AG04449 (cell line): ENCODE measurements at places on chromosomes 7 and 10.

DNA sequence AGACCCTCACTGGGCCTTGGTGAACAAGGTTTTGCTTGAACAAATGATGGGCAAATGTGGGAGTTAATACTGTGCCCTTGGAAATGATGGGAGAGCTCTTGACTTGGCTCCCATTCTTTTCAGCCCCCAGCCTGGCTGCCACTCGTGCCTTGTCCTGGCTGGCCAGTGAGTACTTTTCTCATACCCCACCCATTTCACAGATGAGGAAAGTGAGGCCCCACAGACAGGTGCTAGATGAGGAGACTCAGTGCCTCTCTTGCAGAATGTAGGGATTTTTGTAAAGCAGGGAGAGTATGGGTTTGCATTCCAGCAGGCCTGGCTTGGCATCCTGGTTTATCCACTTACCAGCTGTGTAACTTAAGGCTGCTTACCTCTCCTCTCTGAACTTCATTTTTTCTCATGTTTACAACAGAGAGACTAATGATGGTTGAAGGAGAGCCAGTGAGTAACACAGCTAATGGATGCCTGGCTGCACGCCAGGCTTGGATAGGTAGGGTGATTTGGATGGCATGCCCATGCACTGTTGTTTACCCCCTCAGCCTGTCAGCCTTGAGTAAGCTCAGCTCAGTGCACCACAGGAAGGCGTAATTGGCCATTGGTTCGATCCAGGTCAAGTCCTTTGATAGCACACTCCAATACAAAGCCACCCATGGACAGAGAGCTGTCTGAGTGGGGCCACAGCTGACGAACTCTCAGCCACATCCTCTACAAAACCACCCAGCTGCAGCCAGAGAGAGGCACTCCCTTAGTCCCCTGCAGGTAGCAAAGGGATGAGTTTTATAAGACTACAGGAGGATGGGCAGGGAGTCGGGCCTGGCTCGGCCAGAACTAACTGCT, 436.8 kb downstream of the RPS24 start:
- no peak for DNase-seq

DNA sequence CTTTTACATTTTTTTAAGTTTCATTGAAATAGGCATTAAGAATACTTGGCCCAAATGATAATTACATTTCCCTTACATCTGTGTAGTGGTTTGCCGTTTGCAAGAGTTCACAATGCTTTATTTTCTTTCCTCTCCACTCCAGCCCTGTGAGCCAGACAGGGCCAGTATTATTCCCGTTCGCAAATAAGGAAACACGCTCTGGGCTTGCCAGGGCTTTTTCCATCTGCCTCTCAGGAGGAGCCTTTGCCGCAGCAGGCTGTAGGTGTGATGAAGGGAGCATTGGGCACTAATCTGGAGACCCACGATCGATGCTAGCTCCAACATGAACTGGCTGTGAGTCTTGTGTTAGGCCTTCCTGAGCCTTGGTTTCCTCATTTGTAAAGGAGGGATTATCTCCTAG, 154.4 kb downstream of the GALNT17 start:
- no peak for DNase-seq

- no peak for DNase-seq
Measured at GRCh38 chr7:18552943-18553604, 57.5 kb downstream of the HDAC9 start.

- DNase-seq: no peak
Measured at GRCh38 chr10:18875477-18875876, 173.1 kb upstream of the MALRD1 start.

GRCh38 chr10:123568751-123569150, 97.4 kb upstream of the GPR26 start:
- DNase-seq: no peak

DNA sequence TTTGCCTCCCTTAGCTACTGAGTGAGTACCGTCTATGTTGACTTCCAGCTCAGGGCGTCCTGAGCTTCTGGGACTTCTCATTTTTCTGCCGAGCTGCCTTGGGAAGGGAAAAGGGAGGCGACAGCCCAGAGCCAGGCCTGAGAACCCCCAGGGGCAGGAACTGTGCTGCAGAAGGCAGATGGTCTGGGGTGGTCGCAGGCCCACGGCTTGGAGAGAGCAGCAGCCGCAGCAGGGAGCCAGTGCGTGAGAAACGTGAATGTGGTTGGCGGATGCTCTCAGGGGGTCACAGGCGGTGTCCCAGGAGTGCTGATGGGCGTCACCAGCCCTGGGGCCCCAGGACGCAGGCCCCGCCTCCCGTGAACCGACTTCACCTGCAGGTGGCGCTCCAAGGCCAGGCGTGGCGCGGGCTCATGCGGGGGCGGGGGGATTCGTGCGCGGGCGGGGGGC, 9.2 kb upstream of the PWWP2B start:
- no peak for DNase-seq

GRCh38 chr10:122172361-122173008, 98.6 kb upstream of the BTBD16 start:
- DNase-seq: no peak

GRCh38 chr10:93290661-93291354, 191.3 kb downstream of the MYOF start:
- DNase-seq: no peak

DNA sequence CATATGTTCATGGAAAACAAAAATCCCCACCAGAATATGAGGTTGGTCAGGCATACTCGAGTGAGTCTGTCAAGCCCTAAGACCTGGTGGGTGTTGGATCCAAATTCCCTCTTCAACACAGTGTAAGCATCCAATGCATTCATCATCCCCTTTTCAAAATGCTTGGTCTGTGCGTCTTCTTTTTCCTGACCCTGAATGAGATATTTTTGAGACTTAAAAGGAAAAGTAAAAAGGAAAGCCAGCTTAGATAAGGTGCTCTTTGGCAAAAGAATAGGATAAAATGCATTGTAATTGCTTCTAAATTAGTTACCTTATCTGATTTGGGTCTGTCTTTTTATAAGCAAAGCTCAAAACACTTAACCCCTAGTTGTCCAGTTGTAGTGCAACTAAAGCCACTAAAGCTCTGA, 331.5 kb downstream of the PTEN start:
- no peak for DNase-seq

DNA sequence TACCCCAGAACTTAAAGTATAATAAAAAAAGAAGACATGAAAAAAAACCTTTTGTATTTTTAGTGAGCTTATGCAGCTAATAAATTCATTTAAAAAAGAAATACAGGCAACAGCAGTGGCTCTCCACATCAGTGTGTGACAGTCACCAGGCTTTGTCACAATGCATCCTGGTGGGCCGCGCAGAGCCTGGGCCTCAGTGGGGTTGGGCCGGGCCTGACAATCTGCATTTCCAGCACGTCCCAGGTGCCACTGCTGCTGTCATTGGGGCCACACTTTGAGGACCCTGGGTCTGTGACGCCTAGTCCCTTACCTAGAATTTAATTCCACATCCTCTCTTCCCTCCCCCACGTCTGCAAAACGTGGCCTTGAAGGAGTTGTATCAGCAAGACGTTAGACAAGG, 284.5 kb downstream of the ADARB2 start:
- DNase-seq: no peak

DNA sequence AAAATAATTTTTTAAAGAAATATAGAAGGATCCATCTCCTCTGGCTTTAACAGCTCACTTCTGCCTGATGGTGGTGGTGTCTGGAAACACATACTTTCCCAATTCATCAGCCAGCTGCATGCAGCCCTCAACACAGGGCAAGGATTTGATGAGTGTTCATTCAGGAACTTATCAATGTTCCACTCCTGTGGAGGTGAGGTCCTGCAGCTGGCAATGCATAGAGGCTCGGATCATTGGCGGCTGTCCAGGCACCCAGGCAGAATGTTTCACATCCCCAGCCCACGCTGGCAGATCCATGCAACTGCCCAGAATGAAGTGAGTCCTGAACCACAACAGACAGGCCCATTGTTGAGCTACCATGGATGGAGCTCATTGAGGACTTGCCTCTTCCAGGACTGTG, 55.2 kb upstream of the KCNMA1 start:
- peak; percentile 38 for DNase-seq

DNA sequence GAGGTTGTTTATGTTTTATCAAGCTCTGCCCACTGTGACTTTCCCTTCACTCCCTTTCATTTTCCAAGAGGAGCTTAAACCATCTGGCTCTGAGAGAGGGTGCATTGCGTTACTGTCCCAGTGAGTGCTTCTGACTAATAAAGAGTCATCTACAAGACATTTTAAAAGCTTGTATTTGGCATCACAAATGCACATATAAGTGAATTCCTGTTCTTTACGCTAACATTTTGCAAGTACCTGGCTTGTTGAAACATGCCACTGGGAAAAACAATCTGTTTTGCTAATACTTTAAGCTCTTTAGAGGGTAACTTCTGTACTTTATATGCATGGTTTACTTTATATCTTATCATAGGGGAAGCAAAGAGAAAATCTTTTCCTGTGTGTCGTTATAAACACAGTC, 534.6 kb upstream of the POM121L12 start:
- no peak for DNase-seq

GRCh38 chr7:155343661-155344121, 46.0 kb downstream of the INSIG1 start:
- DNase-seq: no peak

GRCh38 chr7:114979388-114979787, 57.5 kb downstream of the MDFIC start:
- DNase-seq: no peak

DNA sequence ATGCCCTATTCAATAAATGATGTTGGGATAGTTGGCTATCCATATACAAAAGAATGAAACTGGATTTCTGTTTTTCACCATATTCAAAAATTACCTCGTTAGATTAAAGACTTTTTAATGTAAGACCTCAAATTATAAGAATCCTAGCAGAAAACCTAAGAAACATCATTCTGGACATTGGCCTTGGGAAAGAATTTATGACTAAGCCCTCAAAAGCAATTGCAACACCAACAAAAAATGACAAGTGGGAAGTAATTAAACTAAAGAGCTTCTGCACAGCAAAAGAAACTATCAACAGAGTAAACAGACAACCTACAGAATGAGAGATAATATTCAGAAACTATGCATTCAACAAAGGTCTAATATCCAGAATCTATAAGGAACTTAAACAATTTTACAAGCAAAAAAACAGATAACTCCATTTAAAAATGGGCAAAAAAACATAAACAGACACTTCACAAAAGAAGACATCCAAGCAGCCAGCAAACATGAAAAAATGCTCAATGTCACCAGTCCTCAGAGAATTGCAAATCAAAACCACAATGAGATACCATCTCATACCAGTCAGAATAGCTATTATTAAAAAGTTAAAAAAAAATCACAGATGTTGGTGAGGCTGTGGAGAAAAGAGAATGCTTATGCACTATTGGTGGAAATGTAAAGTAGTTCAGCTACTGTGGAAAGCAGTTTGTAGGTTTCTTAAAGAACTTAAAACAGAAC, 309.8 kb downstream of the AHR start:
- DNase-seq: no peak

GRCh38 chr10:3406556-3406955, 234.0 kb upstream of the PITRM1 start:
- no peak for DNase-seq

GRCh38 chr10:98963608-98964007, 272.0 kb downstream of the HPSE2 start:
- no peak for DNase-seq

- no peak for DNase-seq
Measured at GRCh38 chr7:141342621-141343408, 208.4 kb upstream of the AGK start.

DNA sequence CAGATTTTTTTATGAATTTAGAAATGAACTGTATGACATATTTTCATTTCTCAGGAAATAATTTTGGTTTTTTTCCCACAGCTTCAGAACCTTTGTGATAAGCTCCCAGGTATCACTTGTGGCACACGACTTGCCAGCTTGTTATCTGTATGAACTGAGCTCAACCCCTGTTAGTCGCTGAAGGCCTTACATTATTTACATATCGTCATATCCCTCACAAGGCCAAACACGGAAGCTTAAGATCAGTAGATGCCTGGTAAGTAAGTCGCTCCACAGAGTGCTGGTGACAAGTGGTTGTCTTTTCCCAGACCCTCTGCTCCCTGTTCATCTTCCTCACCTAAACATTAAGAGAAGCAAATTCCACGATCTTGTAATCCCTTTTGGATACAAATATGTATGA, 55.2 kb downstream of the RAPGEF5 start:
- DNase-seq: no peak

- no peak for DNase-seq
Measured at GRCh38 chr10:116104210-116104932, 168.6 kb downstream of the GFRA1 start.

- DNase-seq: peak; percentile 45
Measured at GRCh38 chr7:46972205-46972604, 609.7 kb downstream of the TNS3 start.

DNA sequence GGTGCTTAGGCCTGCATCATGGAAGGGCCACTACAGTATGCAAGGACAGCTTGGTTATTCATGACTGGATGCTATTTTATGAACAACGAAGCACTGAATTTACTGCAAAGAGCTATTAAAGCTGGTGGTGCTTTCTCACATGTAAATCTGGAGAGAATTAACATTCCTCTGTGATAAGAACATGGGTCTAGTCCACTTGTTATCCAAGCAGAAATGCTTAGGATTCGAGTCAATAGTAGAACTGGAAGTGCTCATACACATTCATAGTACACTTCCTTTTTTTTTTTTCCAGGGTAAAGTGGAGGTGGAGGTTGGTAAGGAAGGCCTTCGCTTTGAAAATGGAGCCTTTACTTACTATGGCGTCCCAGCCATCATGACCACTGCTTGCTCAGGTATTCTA, 35.0 kb downstream of the CNNM1 start:
- peak; percentile 63 for DNase-seq

- DNase-seq: no peak
Measured at GRCh38 chr10:70587045-70587658, 15.4 kb downstream of the PRF1 start.

GRCh38 chr10:78543749-78544362, 510.2 kb downstream of the RPS24 start:
- peak; percentile 82 for DNase-seq

GRCh38 chr10:91389636-91390512, 20.3 kb upstream of the HECTD2 start:
- no peak for DNase-seq

DNA sequence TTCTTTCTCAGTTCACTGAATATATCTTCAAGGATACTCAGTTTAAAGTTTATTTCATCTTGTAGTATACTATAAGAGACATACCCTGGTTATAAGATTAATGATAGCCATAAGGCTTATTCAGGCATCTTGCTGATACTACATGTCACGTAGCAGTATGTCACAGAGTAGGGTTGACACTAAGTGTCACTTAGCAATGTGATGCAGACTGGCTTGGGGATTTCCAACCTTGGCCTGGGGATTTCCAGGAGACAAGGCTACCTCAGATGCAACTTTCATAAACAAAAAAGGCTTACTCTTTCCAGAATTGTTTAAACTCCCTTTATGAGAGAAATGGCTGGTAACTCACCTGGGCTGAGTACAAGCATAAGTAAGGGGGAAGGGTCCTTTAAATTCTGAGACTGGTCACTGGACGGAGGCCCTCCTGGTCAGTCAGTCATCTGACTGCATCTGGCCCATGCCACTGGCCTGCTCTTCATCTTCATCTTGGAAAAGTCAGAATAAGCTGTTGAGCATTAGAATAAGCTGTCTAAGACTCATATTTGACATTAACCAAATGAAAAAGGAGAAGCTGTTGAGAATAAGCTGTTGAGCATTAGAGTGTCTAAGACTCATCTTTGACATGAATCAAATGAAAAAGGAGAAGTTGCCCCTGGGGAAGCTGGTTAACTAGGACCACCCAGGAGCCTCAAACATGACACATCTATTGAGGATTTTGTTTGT, 9.5 kb downstream of the SLC13A1 start:
- no peak for DNase-seq
